Activated CD4-positive, alpha-beta T cell treated with anti-CD3 and anti-CD28 coated beads, Interleukin-2, amount 10 ng/mL, durations not matched to agents 7 days and 5 days (primary cell): ENCODE measurements at places on chromosomes 1 and 21.

DNA sequence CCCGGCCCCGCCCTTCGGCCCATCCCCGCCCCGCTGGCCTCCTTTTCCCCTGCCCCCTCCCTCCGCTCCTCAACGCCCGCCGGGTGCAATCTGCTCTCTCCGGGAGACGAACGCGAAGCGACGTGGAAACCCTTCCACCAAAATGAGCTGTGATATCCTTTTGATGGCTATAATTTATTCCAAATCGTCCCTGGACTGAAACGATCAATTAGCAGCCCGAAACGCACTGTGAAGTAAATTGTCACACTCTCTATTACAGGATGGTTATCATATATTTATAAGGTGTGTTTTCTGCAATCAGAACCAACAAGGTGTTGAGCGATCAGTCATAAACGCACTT, 134.6 kb upstream of the BARHL2 start:
- DNase-seq: no peak

- no peak for DNase-seq
These were observed 11.8 kb downstream of the CHRNB2 start for GRCh38 chr1:154579374-154579773.

- DNase-seq: no peak
These were observed 91.7 kb upstream of the NFIA start for GRCh38 chr1:60990714-60991090.

DNA sequence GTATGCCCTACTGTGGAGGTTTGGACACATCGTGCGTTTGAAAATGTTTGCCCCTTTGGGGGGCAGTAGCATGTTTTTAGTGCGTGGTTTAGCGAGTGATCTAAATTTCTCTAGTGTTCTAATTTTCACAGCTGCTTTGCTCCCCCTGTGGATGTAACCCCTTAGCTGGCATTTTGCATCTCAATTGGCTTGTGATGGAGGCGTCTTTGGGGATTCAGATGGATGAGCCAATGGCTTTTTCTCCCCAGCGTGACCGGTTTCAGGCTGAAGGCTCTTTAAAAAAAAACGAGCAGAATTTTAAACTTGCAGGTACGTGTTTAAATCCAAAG, 836 bp downstream of the CDC7 start:
- peak; percentile 42 for DNase-seq

- no peak for DNase-seq
These were observed 56.3 kb upstream of the DIP2A start for GRCh38 chr21:46402421-46402820.

GRCh38 chr21:45388011-45388521, 16.9 kb upstream of the COL18A1 start:
- no peak for DNase-seq

DNA sequence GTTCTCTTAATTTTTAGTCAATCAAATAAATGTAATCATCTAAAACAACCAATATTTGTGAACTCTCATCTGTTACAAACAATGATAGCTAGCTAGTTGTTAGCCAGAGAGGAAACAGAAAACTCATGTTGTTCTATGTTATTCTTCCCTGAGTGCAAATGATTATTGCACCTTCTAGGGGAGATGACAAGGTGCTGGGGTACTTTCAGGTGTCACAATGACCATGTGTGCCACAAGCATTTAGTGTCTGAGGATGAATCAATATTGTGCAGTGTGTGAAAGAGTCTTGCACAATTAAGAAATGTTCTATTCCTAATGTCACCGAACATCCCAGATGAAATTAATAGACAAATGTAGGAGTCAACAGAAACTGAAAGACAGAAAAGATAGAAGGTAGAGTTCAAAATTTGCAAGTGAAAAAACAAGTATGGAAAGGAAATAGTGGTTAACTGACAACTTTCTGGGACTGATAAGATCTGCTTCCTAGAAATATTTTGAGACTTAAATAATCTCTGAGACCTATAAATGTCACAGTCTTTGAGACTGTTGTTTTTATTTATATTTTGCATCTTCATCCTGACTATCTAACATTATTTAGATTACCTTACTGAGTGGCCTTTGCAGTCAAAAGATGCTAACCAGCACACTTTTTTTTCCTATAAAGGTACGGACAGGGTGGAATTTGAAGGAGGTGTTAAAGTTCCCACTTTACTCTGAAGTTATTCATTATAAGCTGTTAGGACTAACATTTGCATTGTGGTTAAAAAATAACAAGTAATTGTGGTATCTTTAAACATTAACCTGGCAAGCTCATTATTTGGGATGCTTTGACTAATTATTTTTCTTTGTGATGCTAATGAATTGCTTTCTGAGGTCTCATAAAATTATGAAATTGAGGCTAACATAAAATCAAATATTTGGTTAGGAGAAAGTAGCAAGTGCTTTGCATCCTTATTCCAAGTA, 21.6 kb upstream of the DPYD start:
- no peak for DNase-seq

DNA sequence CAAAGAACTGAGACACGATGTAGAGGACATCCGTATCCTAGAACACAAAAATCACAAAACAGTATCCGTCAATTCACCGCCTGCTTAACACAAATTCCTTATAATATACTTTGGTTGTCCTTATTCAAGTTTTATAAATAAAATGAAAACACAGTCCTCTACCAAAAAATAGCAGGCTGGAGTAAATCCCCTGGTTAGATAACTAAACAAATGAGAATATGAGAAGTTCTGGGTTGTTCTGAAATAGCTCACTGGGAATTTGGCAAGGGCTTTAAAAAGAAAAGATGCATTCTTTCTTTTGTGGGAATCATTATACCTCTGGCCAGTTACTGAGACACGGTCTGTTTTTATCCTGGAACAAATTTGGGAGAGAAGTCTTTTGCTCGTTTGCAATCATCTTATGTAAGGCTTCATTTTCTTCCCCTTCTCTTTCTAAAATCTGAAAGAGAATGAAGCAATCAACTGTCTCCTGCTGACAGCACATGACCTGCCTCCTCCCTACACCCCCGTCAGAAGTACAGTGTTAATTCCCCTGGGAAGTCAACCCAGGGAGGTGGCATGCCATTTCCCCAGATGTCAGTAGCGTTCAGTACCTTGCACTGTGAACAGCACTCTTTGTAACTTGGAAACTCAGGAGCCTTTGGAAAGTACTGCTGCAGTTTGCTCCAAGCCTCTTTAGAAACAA, 37.1 kb upstream of the RAP1GAP start:
- DNase-seq: no peak

GRCh38 chr21:24628046-24628445, 979.2 kb downstream of the MRPL39 start:
- no peak for DNase-seq

DNA sequence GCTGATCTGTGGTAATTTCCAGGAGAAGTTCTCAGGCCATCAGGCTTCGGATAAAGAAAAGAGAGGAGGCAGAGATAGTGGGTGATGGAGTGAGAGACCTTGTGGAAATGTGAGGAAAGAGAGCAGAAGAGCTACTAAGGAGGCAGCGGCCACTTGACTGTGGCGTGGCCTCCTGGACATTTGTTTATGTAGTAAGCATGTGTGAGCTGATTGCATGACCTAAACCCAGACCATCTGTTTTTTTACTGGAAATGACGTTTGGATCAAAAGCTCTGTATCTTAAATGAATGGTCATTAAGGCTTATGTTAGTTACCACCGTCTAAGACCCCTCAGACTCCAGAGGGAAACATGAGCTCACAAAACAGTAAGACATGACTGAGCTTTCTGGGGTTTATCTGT, 13.6 kb downstream of the ATP1B1 start:
- no peak for DNase-seq

GRCh38 chr1:229139331-229140118, 131.4 kb upstream of the RAB4A start:
- DNase-seq: peak; percentile 31

DNA sequence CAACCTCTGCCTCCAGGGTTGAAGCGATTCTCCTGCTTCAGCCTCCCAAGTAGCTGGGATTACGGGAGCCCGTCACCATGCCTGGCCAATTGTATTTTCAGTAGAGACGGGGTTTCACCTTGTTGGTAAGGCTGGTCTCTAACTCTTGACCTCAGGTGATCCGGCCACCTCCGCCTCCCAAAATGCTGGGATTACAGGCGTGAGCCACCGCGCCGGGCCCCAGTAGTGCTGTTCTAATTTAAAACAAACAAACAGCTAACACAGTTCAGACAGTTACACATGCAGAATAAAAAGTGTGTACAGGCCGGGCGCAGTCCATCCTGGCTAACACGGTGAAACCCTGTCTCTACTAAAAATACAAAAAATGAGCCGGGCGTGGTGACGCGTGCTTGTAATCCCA, 35.6 kb upstream of the OPRD1 start:
- no peak for DNase-seq

DNA sequence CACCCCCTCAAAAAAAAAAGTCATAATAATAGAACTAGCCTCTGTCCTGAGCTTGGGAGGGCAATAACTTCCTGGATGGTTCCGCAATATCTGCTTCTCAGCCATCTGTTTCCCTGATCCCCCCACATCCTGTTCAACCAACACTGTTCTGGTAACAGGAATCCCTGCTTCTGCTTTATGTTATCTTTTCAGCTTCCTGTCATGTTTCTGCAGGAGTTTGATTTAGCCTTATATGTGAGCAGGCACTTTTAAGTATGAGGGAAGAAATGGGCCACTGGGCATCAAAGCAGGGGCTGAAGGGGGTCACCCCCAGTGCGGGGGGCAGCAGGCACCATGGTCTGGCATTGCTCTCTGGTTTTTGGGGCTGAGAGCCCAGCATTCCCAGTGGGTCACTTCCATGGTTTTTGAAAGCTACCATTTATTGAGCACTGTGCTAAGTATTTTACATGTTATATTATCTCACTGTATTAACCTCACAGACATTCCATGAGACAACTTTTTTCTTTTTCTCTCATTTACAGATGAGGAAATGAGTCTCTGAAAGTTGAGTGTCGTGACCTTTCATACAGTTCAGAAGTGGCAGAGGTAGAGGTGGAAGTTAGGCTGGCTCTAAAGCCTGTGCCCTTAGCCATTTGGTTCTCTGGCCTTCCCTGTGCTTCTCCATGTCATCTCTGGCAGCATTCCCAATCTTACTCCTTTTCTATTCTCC, 61.9 kb downstream of the DNTTIP2 start:
- DNase-seq: no peak
